ENCODE measurements at places on chromosomes 3 and 15. TPM values are rescaled to one million over a fixed set of nuclear protein-coding genes. Genes with fewer than 3 reads are reported as not detected.

OR5AC2 gene
- total RNA-seq: not detected

- no peak for DNase-seq
Measured at GRCh38 chr15:83928392-83928734, 274.4 kb downstream of the ADAMTSL3 start.

DNA sequence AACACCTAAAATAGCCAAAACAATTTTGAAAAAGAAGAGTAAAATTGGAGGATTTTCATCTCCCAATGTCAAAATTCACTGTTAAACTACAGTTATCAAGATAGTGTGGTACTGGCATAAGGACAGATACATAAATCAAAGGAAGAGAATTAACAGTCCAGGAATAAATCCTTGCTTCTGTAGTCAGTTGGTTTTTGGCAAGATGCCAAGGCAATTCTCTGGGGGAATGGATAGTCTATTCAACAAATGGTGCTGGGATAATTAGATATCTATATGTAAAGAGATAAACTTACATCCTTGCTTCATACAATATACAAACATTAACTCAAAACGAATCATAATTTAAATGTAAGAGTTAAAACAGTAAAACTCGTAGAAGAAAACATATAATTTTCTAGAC lies 57.9 kb upstream of the SELENOK start:
- DNase-seq: no peak

GFM1 gene
- total RNA-seq: 27.7 TPM

DNA sequence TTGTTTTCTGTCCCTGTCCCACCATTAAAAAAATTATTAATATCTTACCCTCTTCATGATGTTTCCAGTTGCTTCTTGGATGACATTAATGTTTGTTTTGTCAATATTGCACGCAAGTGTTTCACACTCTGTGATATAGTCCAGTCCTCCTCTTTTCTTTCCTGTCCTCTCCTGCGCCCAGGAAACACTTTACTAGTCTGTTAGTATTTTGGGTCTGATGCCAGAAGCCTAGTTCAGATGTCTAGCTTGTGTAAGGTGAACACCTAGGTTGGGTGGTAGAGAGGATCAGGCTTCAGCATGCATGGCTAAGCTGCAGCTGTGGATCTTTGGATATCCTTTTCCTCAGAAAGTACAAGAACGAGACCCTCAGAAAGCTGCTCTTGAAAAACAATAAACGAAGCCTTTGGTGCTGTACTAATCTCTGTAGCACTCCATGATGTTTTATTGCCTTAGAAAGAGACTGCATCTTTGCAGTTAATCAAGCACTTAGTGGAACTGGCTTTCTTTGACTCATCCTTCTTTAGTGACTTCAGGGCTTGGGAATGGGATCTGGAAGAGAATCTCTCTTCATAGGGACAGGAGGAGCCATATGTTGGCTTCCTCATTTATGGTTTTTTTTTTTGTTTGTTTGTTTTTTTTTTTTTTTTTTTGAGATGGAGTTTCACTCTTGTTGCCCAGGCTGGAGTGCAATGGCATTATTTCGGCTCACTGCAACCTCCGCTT lies 253.4 kb downstream of the LPP start:
- peak; percentile 59 for DNase-seq

DNA sequence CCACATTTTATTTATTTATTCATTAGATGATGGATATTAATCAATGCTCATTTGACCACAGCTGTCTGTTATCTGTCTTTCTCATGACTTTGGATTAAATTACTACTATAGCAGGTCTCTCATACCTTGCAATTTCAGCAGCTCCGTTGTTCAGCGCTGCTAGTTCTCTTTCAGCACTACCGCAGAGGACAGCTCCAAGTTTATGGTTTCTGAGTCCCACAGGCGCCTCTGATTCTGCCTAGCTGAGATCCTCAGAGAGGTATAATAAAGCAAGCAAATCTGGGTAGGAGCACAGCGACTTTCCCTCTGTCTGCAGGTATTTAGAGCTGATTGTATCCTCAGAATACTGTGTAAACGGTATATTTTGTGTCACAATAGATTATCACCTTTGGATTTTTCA lies 204.9 kb downstream of the CNTN4 start:
- DNase-seq: peak; percentile 1

- DNase-seq: no peak
Measured at GRCh38 chr3:69226071-69226470, 103.7 kb upstream of the LMOD3 start.

DNA sequence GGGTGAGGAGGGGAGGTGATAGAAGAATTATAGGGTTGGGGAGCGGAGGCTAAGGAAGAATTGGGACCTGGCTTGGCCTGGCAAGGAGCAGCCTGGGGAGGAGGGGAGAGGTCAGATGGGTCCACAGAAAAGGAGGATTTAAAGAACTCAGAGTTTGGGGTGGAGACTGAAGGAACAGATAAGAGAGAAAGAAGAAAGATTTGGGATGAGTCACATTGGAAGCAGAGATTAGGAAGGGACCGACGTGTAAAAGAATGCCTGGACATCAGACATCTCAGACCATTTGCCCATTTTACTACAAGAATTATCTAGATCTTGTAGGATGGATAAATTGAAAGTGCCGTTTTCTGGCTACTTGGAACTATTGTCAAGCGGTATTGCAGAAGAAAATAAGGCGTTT lies 10.4 kb downstream of the TCAIM start:
- peak; percentile 9 for DNase-seq

DNA sequence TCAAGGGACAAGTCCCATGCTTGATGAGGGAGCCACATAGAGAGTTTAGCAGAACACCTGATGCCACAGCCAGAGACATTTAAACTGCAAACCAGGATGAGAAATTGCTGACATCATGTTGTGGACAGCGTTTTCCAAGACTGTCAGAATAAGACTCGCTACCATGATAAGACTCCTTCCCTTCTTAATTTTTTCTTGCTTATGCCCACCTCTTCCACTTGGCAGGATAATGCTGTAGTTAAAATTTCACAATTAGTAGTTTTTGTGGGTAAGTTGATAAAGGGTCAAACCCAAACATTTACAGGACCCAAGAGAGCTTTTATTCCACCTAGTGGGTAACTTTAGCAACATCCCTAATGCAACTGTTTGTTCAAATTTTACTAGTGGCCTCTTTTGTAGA lies 3.0 kb upstream of the PIAS1 start:
- no peak for DNase-seq

LYZL4 gene
- not detected for total RNA-seq

DNA sequence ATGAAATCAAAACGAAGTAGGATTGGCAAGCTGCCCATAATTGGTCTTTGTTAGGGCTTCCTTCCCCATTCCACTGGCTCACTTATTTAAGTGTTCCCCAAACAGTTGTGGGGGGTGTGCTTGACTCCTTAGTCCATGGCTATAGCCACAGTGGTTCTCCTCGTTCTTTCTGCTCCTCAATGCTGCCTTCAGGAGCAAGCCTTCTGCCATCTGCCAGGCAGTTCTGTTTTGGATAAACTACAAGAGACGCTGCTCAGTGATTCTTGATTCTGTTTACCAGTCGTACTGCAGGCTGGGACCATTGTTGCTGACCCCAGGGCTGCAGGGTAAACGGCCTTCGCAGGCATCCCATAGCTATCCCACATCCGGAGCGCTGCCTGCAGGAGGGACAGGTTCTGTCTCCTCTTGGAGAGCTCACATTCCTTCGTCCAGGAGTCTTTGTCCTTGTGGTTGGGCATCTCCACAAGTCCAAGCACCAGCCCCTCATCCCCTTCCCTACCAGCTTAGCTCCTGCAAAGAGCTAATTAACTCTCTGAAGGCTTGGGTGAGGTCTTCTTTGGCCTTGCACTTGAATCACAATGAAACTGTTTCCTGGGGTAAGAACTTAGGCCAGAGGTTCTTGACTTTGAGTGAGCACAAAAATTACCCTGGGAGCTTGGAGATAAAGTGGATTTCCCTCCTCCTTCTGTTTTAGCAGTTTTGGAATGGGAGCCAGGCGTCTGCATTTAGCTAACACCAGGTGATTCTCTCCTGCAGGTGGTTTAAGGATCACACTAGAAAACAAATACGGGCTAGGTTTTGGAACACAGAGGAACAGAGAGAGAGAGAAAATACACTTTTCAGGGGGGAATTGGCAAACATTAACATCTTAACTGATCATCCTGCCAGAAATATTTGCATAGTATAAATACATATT lies 114.9 kb downstream of the SV2B start:
- DNase-seq: no peak

- no peak for DNase-seq
Measured at GRCh38 chr3:195844671-195845218, 33.0 kb upstream of the MUC4 start.

- DNase-seq: peak; percentile 3
Measured at GRCh38 chr15:57596978-57597377, 5.3 kb downstream of the MYZAP start.

PPM1L gene
- total RNA-seq: 2.1 TPM

GRCh38 chr3:100425316-100425715 lies 24.0 kb downstream of the LNP1 start:
- DNase-seq: no peak

DNA sequence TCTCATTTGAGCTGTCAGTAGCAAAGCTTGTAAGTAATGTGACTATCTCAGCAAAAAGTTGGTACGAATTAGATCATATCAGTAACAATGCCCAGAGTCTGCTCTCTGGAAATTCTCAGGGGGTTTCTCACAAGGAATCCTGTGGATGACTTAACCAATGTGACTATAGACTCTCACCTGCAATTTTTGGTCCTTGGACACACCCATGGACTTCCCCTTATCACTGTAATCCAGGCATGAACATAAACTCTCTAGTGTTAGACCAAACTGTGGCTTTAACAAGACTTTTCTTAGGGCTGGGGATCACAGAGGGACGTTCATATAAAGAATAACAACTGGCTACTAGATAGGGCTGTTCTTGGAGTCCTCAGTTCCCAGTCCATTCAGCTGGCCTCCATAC lies 3.9 kb upstream of the ZNF80 start:
- DNase-seq: no peak

- DNase-seq: peak; percentile 22
Measured at GRCh38 chr3:126083511-126083912, 412 bp downstream of the SLC41A3 start.

GRCh38 chr3:93843981-93844380 lies 129.7 kb downstream of the PROS1 start:
- peak; percentile 78 for DNase-seq

GRCh38 chr3:194089357-194090177 lies 46.4 kb upstream of the HES1 start:
- DNase-seq: peak; percentile 100

GRCh38 chr3:97817965-97818364 lies 3.8 kb upstream of the CRYBG3 start:
- no peak for DNase-seq

GRCh38 chr3:119601154-119601553 lies 3.5 kb downstream of the PLA1A start:
- DNase-seq: no peak

DNA sequence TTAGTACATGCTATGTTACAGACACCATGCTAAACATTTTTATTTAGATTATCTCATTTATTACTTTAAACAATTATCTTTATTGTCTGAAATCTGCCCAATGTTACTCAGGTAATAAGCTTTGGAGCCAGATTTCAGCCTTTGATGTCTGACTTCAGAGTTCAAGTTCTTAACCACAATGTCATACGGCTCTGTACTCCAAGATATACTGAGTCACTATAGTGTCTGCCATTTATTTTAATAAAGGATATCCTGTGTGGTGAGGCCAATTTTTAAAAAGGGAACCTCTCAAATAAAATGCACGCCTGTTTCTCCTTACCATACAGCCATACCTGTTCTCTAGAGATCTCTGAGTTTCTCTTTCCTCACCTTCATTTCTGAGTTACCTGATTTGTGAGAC lies 193.1 kb downstream of the EPHA3 start:
- peak; percentile 62 for DNase-seq

FEZF2 gene
- not detected for total RNA-seq

DNA sequence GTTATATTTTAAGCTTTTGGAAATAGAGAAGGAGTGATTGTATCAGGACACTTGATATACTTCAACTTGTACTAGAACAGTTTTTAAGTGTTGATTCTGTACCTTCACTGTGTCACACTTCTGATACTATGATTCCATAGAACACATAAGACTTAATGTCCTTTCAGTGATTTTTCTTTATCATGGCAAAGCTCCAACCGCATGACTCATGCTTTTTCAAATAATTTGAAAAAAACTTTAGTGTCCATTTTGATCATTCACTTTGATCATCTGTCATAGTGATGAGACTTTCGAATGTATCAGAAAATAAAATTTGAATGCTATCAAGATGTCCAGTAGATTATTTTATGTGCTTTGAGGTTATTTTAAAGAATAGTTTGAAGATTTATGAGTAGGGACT lies 32.0 kb downstream of the AP4E1 start:
- DNase-seq: peak; percentile 35

DNA sequence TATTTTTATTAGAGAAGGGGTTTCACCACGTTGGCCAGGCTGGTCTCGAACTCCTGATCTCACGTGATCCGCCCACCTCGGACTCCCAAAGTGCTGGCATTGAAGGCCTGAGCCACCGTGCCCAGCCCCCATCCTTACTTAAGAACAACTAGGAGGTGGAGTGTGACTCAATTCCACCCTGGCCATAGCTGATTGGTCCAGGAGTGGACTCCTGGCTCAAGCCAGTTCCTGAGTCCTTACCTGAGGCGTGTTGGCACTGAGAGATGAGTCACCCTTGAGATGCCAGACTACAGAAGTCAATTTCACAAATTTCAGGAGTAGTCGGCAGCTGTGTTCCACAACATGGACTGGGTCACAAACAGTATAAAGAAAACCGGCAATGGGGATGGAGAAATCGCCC lies 124.2 kb downstream of the SHQ1 start:
- DNase-seq: no peak
